Activated CD8-positive, alpha-beta memory T cell treated with anti-CD3 and anti-CD28 coated beads, Interleukin-2, amount 10 ng/mL, durations not matched to agents 7 days and 5 days (primary cell): ENCODE measurements at places on chromosomes 7 and 10. TPM values are rescaled to one million over a fixed set of nuclear protein-coding genes. Genes with fewer than 3 reads are reported as not detected.

DNA sequence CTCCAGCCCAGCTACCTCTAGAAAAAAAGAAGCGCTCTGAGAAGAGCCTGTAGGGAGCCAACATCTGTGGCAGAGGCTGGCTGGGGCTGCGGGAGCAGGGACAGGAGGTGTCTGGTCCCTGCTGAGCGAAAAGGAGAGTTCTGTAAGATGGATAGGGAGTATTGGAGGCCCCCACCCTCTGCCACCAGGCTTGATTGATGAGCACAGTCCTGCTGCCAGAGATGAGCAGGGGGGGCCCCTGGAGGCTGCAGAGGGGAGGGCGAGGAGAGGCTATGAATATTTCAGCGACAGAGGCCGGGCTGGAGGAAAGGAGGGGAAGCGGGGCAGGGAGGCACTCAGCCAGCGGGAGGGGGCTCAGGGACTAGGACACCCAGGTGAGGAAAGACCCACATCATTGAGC lies 44.5 kb upstream of the HSPB1 start:
- DNase-seq: no peak

SLC39A12 gene
- total RNA-seq: not detected

GRCh38 chr10:110364531-110364937 lies 59.8 kb upstream of the SMNDC1 start:
- no peak for DNase-seq

BRAF gene
- 33.3 TPM for total RNA-seq

- no peak for DNase-seq
Measured at GRCh38 chr7:22333680-22334141, 23.2 kb downstream of the RAPGEF5 start.

GNG11 gene
- not detected for total RNA-seq

DNA sequence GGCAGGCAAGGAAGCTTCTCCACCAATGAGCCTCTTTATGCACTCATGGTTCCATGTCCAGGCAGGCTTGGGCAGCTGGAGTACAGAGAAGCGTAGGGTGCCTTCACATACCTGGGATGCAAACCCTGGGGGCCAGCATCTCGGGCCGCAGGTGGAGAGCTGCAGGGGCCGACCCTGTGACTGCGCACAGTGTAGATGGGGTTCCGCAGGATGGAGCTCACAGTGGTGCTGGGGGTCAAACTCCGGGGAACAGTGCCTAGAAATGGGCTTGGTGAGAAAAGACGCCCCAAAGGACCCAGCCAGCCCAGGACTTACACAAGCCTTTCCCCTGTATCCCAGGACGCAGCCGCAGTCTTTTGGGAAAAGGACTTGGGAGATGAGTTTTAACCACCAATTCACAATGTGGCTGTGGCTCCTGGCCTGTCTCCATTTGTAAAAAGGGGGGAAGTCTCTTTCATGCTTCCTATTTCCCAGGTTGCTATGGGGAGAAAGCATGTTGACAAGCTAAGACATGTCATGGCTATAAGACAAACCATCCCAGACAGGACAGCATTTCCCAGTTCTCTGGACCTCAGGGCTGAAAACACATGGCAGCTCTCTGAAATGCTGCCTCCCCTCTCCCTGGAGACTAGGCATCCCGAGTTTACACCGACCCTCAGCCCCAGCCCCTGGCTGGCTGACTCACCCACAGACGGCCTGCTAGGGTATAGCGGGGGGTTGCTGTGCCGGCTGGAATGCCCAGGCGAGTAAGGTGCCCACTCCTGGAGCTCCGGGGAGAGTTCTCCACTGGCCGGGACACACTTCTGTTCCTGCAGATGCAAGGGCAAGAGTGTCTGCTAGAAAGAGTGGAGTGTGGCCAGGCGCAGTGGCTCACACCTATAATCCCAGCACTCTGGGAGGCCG lies 107.1 kb downstream of the DLG5 start:
- no peak for DNase-seq

DNA sequence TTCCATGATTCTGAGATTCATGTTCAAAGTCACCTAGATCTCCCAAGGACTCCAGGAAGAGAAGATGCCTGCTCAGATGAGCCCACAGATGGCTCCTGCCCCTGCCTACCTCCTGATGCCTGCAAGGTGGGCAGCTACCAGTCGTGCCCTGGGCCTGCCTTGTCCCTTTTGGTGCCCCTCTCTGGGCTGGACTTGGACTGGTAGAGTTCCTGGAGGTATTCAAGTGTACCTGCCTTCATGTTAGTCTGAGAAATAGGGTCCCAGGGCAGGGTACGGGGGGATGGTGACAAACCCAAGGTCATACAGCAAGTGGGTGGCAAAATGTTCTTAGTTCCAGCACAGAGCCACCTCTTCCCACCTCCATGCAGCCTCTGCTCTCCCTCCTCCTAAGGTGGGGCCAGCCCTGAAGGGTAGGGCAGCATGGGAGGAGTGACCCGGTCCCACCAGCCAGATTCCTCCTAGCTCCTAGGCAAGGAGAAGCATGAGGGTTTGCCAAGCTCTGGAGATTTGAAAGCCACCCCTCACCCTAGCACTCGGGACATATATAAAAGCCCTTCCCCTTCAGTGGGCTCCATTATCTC lies 80.8 kb upstream of the UNC5B start:
- DNase-seq: peak; percentile 29

- no peak for DNase-seq
Measured at GRCh38 chr10:127470911-127471310, 78.2 kb upstream of the NPS start.

PRR15 gene
- total RNA-seq: not detected

DNA sequence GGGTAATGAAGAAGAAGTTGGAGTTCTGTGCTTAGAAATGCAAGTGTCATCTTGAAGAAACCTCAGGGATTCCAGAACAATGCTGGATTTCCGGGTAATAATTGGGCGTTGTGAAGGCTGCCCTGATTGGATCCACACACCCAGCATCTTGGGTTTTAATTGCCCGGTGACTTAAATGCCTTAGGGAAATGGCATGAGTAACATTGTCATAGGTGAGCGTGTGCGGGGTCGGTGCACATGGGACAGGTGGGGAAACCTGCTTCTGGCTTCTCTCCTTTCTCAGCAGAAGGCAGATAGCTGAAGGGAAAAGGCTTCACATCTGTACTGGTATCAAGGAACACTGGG lies 15.2 kb upstream of the CAMK1D start:
- DNase-seq: no peak

DNA sequence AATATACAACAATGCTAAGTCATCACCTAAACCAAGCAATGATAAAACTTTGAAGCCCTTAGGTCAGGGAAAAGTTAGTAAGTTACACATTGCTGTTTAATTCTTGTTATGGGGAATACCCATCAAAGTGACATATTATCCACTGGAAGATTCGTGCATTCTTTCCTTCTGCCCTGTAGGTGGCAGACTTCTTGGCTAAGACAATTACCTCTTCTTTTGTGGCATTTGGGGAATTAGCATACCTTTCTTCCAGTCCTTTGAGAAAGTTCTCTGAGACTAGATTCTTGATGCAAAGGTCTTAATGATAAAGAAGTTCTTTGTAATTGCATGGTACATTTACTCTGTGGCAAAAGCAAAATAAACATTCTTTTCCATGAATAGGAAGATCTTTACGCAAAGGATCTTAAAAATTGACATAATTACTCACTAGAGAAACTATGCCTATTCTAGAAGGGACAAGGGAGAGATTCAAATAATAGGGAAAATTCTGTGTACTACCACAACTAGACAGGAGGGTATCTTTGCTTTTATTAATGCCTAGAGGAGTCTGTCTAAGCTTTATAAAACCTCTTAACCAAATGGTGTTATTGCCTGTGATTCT lies 395.9 kb downstream of the GRM8 start:
- DNase-seq: no peak

DNA sequence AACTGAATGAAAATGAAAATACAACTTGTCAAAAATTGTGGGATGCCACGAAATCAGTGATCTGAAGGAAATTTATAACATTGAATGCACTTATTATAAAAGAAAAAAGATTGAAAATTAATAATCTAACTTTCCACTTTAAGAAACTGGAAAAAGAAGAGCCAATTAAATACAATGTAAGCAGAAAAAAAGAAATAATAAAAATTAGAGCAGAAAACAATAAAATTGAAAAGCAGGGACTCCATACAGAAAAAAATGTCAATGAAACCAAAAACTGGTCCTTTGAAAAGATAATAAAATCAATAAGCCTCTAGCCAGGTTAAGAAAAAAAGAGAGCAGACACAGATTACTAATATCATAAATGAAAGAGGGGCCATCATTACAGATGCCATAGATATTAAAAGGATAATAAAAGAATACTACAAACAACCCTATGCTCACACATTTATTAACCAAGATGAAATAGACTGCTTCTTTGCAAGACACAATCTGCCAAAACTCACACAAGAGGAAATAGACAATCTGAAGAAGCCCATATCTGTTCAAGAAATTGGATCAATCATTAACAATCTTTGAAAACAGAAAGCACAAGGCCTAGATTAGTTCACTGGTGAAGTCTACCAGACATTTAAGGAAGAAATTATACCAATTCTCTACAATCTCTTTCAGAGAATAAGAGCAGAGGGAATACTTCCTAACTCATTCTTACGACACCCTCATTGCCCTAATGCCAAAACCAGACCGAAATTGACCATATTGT lies 233.8 kb upstream of the NEBL start:
- no peak for DNase-seq

GRCh38 chr10:93894516-93895378 lies 969 bp downstream of the SLC35G1 start:
- DNase-seq: no peak

- no peak for DNase-seq
Measured at GRCh38 chr10:84607044-84607443, 278.7 kb downstream of the CCSER2 start.

GRCh38 chr10:76175533-76176165 lies 744.2 kb downstream of the LRMDA start:
- no peak for DNase-seq

GRCh38 chr7:81499262-81500116 lies 270.4 kb downstream of the HGF start:
- no peak for DNase-seq

COL13A1 gene
- total RNA-seq: not detected

RASSF4 gene
- 3.1 TPM for total RNA-seq

GRCh38 chr10:28980264-28980663 lies 302.9 kb downstream of the BAMBI start:
- no peak for DNase-seq

GRCh38 chr7:52726986-52727385 lies 308.4 kb upstream of the POM121L12 start:
- no peak for DNase-seq

DNA sequence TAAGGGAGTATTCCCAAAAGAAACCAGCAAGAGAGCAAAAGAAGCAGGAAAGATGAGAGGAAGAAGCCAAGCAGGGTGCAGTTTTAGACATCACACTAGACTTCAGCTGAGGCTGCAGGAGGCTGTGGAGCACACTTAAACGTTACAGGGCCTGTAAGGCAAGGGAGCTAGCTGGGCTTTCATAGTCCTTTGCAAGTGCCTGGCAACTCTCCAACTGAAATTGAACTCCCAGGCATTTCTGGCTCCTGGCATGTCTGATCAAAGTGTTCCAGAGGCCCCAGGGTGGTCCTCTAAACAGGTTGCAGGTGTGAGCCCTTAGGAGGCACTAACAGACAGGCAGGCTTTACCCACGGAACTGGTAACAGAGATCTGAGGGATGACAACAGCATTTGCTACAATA lies 750.2 kb downstream of the XPNPEP1 start:
- DNase-seq: no peak

DNA sequence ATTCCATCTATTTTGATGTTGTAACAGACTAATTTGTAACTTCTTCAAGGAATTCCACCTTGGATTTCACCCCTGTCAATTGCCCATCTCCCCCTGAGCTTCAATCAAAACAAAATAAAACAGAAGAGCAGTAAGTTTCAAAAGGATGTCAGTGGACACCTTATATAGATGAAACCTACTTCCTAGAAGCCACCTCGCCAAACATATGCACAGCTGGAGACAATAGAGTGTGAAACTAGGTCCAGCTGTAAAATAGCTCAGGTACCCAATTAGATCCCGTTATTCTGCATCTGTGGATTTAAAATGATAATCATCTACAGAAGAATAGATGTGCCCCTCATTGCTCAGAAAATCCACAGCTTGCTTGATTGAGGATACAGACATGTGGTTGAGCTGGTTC lies 598.6 kb downstream of the SH2D4B start:
- no peak for DNase-seq

TFEC gene
- 1.0 TPM for total RNA-seq

DNA sequence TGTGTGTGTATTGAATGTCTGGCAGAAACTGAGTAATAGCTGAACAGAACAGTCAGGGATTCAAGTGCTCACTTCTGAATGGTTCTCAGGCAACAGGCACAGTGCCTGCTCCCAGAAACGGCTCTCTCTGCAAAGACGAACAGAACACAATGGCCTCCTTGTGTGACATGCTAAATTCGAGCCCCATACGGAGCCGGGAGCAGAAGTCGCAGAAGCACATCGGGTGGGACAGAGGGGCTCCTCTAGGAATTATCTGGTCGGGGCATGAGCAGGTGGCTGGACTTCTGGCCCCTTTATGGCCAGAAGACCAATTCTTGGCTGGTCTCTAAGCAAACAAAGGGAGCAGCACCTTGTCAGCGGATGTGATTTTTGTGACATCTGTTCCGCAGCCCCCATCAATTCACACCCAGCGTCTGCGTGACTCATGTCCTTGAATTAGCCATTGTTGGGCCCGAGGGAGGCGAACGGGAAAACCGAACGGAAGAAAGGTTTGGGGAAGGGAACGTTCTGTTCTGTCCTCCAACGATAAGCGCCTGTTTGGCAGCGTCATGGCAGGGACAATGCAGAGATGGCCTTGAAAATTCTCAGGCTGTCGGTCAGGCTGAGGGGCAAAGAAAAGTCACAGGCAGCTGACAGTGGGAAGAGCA lies 47.3 kb upstream of the NPTX2 start:
- DNase-seq: no peak

GRCh38 chr7:150754951-150755350 lies 17.7 kb downstream of the GIMAP5 start:
- DNase-seq: peak; percentile 56

DNA sequence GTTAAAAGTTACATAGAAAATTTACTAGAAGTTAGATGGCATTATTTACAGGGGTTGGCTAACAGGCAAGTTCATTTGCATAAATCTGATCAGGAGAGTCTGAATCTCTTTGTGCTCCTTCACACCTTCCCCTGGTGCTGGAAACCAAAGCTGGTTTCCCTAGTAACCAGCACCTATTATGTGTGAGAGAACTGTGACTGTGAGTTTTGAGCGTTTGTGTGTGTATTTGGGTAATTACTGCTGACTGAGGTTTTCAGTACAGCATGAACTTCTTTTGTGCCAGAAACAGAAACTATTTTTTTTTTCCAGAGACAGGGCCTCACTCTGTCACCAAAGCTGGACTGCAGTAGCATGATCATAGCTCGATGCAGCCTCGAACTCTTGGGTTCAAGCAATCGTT lies 10.3 kb upstream of the IFIT1B start:
- DNase-seq: peak; percentile 43

- DNase-seq: no peak
Measured at GRCh38 chr10:23870651-23871610, 338.0 kb upstream of the KIAA1217 start.

GRCh38 chr7:157674027-157674714 lies 337.4 kb downstream of the DNAJB6 start:
- DNase-seq: no peak

DNA sequence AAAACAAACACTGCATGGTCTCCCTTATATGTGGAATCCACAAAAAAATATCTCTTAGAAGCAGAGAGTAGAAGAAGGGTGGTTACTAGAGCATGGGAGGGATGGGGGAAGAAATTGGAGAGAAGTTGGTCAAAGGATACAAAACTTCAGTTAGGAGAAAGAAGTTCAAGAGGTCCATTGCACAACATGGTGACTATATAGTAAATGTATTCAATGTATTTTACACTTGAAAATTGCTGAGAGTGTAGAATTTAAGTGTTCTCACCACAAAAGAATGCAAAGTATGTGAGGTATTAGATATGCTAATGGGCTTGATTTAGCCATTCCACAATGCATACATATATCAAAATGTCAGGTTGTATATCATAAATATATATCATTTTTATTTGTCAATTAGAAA lies 232.0 kb upstream of the CELF2 start:
- no peak for DNase-seq

PLAC9 gene
- total RNA-seq: not detected
